ENCODE measurements at places on chromosomes 6 and 20.

- no peak for DNase-seq
These were observed 366.4 kb downstream of the BTBD9 start for GRCh38 chr6:38273325-38273724.

GRCh38 chr6:133467982-133468380, 226.8 kb downstream of the EYA4 start:
- no peak for DNase-seq

GRCh38 chr20:54723723-54724122, 248.3 kb downstream of the DOK5 start:
- DNase-seq: no peak

DNA sequence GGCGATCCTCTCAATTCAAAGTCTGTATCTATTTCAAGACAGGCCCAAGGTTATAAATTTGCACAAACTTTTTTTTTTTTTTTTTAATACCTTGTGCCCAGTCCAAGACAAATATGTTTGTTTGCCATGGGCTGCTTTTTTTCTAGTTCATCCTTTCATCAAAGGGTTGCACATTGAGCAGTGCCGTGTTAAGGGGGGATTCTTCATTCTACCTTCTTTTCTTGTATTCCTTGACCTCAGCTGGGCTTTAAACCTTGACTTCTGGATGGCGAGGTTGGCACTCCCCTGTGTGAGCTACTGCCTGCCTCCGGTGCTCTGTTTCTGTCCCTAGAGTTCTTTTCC, 7.4 kb downstream of the RIPK1 start:
- DNase-seq: no peak

GRCh38 chr6:139303185-139303584, 11.4 kb upstream of the TXLNB start:
- no peak for DNase-seq

- peak; percentile 24 for DNase-seq
These were observed 16.2 kb upstream of the TGM2 start for GRCh38 chr20:38181207-38181801.

Measured in NCI-H2171 treated with DMSO at 0.1 percent for 48 hours (cell line).